ENCODE measurements at places on chromosomes 12 and 14. TPM values are rescaled to one million over a fixed set of nuclear protein-coding genes. Genes with fewer than 3 reads are reported as not detected.

GRCh38 chr12:14384783-14385638 is 19.5 kb downstream of the ATF7IP start:
- peak overlapping the region; percentile 59 for H3K27ac ChIP-seq
- no peaks in the 10 kb centered on the region for H3K36me3 ChIP-seq
- H3K4me3 ChIP-seq = peak overlapping the region; percentile 13

- no peak for DNase-seq
- no peak overlapping the region for H3K4me3 ChIP-seq
- peak overlapping the region; percentile 9 for H3K27ac ChIP-seq
- no peaks in the 10 kb centered on the region for H3K36me3 ChIP-seq
- H3K4me1 ChIP-seq = peaks cover 5% of the 10 kb centered on the region
Measured at GRCh38 chr14:65302571-65303189, 109.8 kb upstream of the FUT8 start.

- DNase-seq = no peak
- no peak overlapping the region for H3K27ac ChIP-seq
- H3K4me3 ChIP-seq = no peak overlapping the region
- H3K4me1 ChIP-seq = no peaks in the 10 kb centered on the region
Measured at GRCh38 chr12:28851781-28852180, 297.3 kb upstream of the FAR2 start.

GRCh38 chr12:103632554-103633216 is 45.6 kb downstream of the STAB2 start:
- no peak overlapping the region for H3K27ac ChIP-seq
- H3K36me3 ChIP-seq = no peaks in the 10 kb centered on the region
- no peak overlapping the region for H3K4me3 ChIP-seq
- no peak for DNase-seq
- H3K4me1 ChIP-seq = no peaks in the 10 kb centered on the region

- peak; percentile 91 for DNase-seq
- peak overlapping the region; percentile 83 for H3K4me3 ChIP-seq
- no peaks in the 10 kb centered on the region for H3K27me3 ChIP-seq
- peak overlapping the region; percentile 94 for H3K27ac ChIP-seq
Measured at GRCh38 chr12:53500142-53500775, 824 bp upstream of the TARBP2 start.

DNA sequence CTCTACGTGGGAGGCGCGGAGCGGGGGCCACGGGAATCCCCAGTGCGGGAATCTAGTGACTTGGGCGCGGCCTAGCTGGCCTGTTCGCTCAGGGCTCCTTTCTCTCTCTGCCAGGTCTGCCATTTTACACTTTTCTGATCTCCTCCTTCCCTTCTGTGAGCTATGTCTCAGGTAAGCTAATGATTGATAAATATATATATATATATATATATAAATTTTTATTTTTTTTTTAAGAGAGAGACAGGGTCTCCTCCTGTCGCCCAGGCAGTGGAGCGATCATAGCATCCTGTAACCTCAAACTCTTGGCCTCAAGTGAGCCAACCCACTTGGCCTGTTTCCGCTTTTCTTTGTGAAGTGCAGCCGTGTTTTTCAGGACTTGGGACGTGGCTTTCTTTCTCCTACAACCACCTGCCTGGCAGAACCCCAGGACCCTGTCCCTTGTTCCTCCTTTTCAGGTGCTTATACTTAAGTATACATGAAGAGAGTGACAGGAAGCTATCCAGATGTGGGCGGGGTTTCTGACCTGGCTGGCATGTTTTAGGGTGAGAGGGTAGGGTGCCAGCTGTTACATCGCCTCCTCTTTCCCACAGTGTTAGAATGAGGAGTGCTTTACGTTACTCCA is 547 bp downstream of the ZNF140 start:
- H3K4me1 ChIP-seq = no peaks in the 10 kb centered on the region
- DNase-seq = no peak
- peaks cover 48% of the 10 kb centered on the region for H3K36me3 ChIP-seq
- H3K4me3 ChIP-seq = peak overlapping the region; percentile 64
- H3K27me3 ChIP-seq = no peaks in the 10 kb centered on the region
- H3K27ac ChIP-seq = peak overlapping the region; percentile 96

- H3K4me3 ChIP-seq = no peak overlapping the region
- no peak overlapping the region for H3K27ac ChIP-seq
- H3K4me1 ChIP-seq = peaks cover 15% of the 10 kb centered on the region
- no peak for DNase-seq
- H3K27me3 ChIP-seq = no peaks in the 10 kb centered on the region
Measured at GRCh38 chr14:58755031-58755925, 117.5 kb downstream of the DACT1 start.

- no peak overlapping the region for H3K4me3 ChIP-seq
- H3K36me3 ChIP-seq = no peaks in the 10 kb centered on the region
- H3K27me3 ChIP-seq = no peaks in the 10 kb centered on the region
Measured at GRCh38 chr12:22477166-22477893, 67.0 kb downstream of the C2CD5 start.

GRCh38 chr12:68349220-68349621 is 17.1 kb upstream of the MDM1 start:
- peaks cover 3% of the 10 kb centered on the region for H3K27me3 ChIP-seq
- no peak for DNase-seq
- H3K4me1 ChIP-seq = no peaks in the 10 kb centered on the region
- H3K4me3 ChIP-seq = no peak overlapping the region
- H3K27ac ChIP-seq = no peak overlapping the region

DNA sequence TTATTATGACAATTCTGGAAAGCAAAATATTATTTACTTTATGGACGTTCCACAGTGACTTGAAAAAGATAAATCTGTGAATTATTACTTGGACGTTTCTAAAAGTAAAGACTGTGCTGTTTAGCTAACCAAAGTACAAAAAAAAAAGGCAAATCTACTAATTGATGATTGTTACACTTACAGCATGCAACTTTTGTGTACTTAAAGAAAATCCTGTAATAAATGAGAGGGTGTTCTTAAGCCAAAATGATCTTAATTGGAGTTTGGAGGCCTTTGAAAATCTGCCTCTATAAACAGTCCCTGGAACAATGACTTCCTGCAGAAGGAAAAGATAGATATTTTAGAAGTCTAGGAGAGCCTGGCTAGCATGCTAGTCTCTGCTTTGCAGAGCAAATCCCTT is 434.0 kb upstream of the SYT1 start:
- H3K4me1 ChIP-seq = no peaks in the 10 kb centered on the region
- DNase-seq = no peak
- no peaks in the 10 kb centered on the region for H3K27me3 ChIP-seq
- no peak overlapping the region for H3K4me3 ChIP-seq
- H3K27ac ChIP-seq = no peak overlapping the region

GRCh38 chr12:68067762-68068376 is 78.6 kb downstream of the IFNG-AS1 start:
- no peak for DNase-seq
- H3K4me3 ChIP-seq = no peak overlapping the region
- H3K4me1 ChIP-seq = no peaks in the 10 kb centered on the region
- H3K27me3 ChIP-seq = no peaks in the 10 kb centered on the region
- H3K36me3 ChIP-seq = no peaks in the 10 kb centered on the region

GRCh38 chr12:95733141-95733825 is 57.3 kb downstream of the NTN4 start:
- no peak for DNase-seq
- peak overlapping the region; percentile 20 for H3K27ac ChIP-seq
- H3K4me1 ChIP-seq = peaks cover 21% of the 10 kb centered on the region
- no peaks in the 10 kb centered on the region for H3K36me3 ChIP-seq
- H3K4me3 ChIP-seq = no peak overlapping the region

DNA sequence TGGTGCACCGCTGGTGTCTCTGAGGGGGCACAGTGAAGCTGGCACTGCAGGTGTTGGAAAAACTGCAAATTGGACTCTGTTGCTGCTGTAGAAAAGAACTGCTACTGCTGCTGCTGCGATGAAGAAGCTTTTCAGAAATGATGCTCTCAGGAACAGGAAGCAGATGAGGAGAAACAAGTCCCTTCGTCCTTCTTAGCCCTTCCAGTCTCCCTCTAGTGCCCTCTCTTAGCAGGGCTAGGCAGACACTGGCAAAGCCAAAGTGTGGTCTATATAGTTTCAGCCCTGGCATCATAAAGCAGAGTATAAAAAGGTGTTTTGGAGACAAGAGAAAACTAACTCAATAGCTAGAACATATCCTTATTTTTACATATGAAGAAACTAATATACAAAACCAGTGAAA is 174.5 kb downstream of the MYRFL start:
- H3K36me3 ChIP-seq = peaks cover 3% of the 10 kb centered on the region
- no peak for DNase-seq
- H3K4me1 ChIP-seq = no peaks in the 10 kb centered on the region
- H3K27me3 ChIP-seq = no peaks in the 10 kb centered on the region
- no peak overlapping the region for H3K27ac ChIP-seq

DNA sequence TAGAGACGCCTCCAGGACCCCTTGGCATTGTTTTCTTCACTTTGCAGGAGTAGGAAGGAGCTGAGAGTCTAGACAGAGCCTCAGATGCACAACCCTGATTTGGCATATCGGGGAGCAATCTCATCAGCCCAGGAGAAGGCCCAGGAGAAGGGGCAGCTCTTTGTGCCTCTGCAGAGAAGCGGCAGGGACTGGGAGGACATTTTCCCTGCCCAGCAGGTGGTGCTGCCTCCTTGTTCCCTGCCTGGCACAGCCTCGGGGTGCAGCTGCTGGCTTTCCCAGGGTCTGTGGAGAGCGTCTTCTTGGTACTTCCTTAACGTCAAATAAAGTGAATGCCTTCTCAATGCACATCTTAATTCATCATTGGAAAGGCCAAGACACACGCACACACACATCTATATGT is 419.5 kb downstream of the TMEM121 start:
- no peak for DNase-seq
- H3K27me3 ChIP-seq = no peaks in the 10 kb centered on the region
- no peaks in the 10 kb centered on the region for H3K36me3 ChIP-seq
- no peak overlapping the region for H3K27ac ChIP-seq
- H3K4me1 ChIP-seq = no peaks in the 10 kb centered on the region

- no peak for DNase-seq
- H3K27ac ChIP-seq = no peak overlapping the region
- no peaks in the 10 kb centered on the region for H3K27me3 ChIP-seq
- no peak overlapping the region for H3K4me3 ChIP-seq
Measured at GRCh38 chr12:131902332-131903241, 8.2 kb downstream of the ULK1 start.

- H3K27ac ChIP-seq = no peak overlapping the region
- no peaks in the 10 kb centered on the region for H3K27me3 ChIP-seq
- no peak for DNase-seq
- H3K4me1 ChIP-seq = no peaks in the 10 kb centered on the region
Measured at GRCh38 chr12:3631759-3632158, 121.2 kb downstream of the CRACR2A start.

DNA sequence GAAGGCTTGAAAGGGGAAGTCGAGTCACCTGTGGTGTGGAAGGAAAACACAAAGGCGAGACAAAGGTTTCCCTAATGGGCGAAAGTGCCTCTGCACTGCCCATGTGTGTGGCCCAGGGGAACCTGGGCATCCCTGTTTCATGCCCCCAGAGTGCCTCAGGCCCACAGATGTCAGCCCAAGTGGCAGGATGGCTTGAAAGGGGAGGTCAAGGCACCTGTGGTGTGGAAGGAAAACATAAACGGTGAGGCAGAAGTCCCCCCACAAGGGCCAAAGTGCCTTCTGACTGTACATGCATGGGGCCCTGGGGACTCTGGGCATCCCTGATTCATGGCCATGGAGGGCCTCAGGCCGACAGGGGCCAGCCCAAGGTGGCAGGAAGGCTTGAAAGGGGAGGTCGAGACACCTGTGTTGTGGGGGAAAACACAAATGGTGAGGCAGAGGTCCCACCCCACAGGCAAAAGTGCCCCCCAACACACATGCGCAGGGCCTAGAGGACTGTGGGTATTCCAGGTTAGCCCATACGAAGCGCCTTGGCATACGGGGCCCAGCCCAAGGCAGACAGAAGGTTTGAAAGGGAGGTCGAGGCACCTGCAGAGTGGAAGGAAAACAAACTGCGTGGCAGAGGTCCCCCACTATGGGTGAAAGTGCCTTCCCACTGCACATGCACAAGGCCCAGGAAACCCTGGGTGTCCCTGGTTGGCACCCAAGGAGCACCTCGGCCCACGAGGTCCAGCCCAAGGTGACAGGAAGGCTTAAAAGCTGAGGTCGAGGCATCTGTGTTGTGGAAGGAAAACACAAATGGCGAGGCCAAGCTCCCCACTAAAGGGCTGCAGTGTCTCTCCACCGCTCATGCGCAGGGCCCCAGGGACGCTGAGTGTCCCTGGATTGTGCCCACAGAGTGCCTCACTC is 382.3 kb downstream of the ALG10 start:
- H3K36me3 ChIP-seq = no peaks in the 10 kb centered on the region
- no peaks in the 10 kb centered on the region for H3K27me3 ChIP-seq
- no peak overlapping the region for H3K27ac ChIP-seq
- no peak overlapping the region for H3K4me3 ChIP-seq

GRCh38 chr14:100037353-100037752 is 27.9 kb upstream of the EVL start:
- no peaks in the 10 kb centered on the region for H3K36me3 ChIP-seq
- H3K27ac ChIP-seq = no peak overlapping the region
- H3K27me3 ChIP-seq = no peaks in the 10 kb centered on the region

- H3K27me3 ChIP-seq = no peaks in the 10 kb centered on the region
- DNase-seq = no peak
- H3K27ac ChIP-seq = no peak overlapping the region
- no peaks in the 10 kb centered on the region for H3K36me3 ChIP-seq
Measured at GRCh38 chr14:69982886-69983285, 103.7 kb downstream of the SMOC1 start.

- no peaks in the 10 kb centered on the region for H3K36me3 ChIP-seq
- no peaks in the 10 kb centered on the region for H3K27me3 ChIP-seq
- DNase-seq = no peak
- H3K27ac ChIP-seq = no peak overlapping the region
Measured at GRCh38 chr12:93922583-93923006, 225.8 kb upstream of the PLXNC1 start.

DNA sequence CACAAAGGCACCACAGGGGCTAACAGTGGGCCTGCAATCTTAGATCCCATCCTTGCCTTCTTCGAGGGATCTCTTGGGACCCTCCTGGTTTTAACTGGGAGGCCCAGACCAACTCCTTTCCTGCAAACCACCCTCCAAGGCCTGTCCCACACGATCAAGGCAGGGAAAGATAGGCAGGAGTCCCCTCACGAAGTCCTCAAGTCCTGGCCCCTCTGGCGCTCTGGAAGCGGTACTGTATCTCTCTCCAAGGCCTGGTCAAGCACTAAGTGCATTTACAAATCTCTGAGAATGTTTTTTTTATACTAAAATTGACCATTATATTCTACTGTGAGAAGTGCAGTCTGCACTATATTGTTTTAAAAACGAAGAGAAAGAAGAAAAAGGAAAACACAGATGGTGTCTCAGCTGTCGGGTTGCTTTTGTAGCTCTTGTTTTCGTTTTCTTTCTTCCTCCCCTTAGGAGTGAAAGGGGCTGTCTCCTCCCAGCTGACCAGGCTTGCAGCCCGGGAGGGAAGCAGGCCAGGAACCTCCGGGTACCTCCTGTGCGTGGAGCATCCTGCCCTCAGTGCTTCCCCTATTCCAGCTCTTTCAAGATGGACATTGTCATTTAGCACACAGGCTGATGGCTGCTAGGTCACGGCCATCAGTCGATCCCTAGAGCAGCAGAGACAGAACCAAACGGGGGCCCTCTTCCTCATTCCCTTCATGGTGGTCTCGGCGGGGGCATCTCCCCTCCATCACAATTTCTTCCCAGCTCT is 56.7 kb downstream of the FAM222A start:
- H3K4me3 ChIP-seq = no peak overlapping the region
- peak overlapping the region; percentile 46 for H3K27ac ChIP-seq
- H3K27me3 ChIP-seq = no peaks in the 10 kb centered on the region
- H3K4me1 ChIP-seq = peaks cover 9% of the 10 kb centered on the region
- no peaks in the 10 kb centered on the region for H3K36me3 ChIP-seq

SLC4A8 gene
- total RNA-seq = 0.59 TPM

KRT79 gene
- 3.9 TPM for total RNA-seq

DGLUCY gene
- 55.5 TPM for total RNA-seq

AMHR2 gene
- total RNA-seq = not detected

TC2N gene
- 25.3 TPM for total RNA-seq

ZBTB1 gene
- 54.6 TPM for total RNA-seq

FGD4 gene
- 79.3 TPM for total RNA-seq

MEG3 gene
- total RNA-seq = 101 TPM

LRRC23 gene
- 17.2 TPM for total RNA-seq

TAS2R19 gene
- total RNA-seq = 10.8 TPM
